ENCODE measurements at places on chromosomes 11 and 22.
A peak's percentile ranks its signal among the peaks of the same experiment; 100 is the strongest.

GRCh38 chr11:11142430-11142829 lies 210.6 kb downstream of the CSNK2A3 start:
- DNase-seq, result no peak

DNA sequence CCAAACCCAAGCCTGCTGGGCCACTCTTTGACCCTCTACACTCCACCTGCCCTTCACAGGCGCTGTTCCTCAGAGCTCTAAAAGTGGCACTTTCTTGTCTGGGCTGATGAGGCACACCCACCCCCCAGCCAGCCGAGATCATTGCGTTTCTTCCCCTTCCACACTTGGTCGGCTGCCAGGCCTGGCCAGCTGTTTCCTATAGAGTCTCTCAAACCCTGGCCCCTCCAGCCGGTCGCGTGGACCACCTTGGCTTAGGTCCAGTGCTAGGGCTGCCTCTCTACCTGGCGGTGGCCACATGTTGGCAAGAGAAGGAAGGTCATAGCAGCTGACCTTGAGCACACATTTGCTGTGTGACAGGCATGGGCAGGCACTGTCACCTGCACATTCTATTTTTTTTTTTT lies 60.6 kb downstream of the PPP6R2 start:
- peak; percentile 41 for DNase-seq

- no peak for DNase-seq
These were observed 2.7 kb upstream of the CPT1A start for GRCh38 chr11:68844376-68844775.

- DNase-seq, result peak; percentile 72
These were observed 9.4 kb downstream of the TRIM29 start for GRCh38 chr11:120128392-120129119.

DNA sequence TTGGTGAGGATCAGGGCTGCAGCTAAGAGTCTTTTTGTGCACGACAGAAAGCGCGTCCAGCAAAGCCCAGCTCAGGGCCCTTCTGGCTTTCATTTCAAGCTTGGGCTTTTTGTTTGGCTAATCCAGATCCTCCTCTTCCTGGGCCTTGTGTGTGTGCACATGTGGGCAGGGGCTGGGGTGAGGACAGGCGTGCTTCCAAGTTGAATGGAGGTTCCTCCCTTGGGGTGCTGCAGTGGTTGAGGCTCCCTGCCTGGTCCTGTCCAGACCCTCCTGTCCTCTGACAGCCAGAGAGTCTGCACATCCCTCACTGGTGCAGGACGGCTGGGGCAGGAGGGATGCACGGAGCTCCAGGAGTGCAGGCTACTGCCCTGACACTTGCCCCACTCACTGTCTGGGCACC lies 62.0 kb upstream of the NECTIN1 start:
- no peak for DNase-seq

- DNase-seq, result peak; percentile 5
These were observed 92.9 kb downstream of the RPS6KA4 start for GRCh38 chr11:64451856-64452255.

Data from osteoblast (primary cell).